ENCODE measurements at places on chromosomes 16 and 17. TPM values are rescaled to one million over a fixed set of nuclear protein-coding genes. Genes with fewer than 3 reads are reported as not detected.

GRCh38 chr17:76147211-76148014 is 6.4 kb upstream of the FOXJ1 start:
- no peaks in the 10 kb centered on the region for H3K4me1 ChIP-seq
- H3K36me3 ChIP-seq, result no peaks in the 10 kb centered on the region
- no peaks in the 10 kb centered on the region for H3K27me3 ChIP-seq
- H3K27ac ChIP-seq, result no peak overlapping the region

Gene NECAB2
- 0.94 TPM for total RNA-seq

Gene CHP2
- total RNA-seq, result not detected

- no peaks in the 10 kb centered on the region for H3K4me1 ChIP-seq
- H3K27ac ChIP-seq, result no peak overlapping the region
- peaks cover 64% of the 10 kb centered on the region for H3K36me3 ChIP-seq
- H3K27me3 ChIP-seq, result no peaks in the 10 kb centered on the region
- no peak for DNase-seq
Measured at GRCh38 chr16:22327446-22327775, 30.2 kb downstream of the POLR3E start.

Gene TEKT5
- not detected for total RNA-seq

GRCh38 chr16:57667526-57668262 is 412 bp upstream of the ADGRG3 start:
- H3K27me3 ChIP-seq, result no peaks in the 10 kb centered on the region
- DNase-seq, result peak; percentile 34
- H3K4me3 ChIP-seq, result no peak overlapping the region
- peaks cover 21% of the 10 kb centered on the region for H3K36me3 ChIP-seq
- no peaks in the 10 kb centered on the region for H3K4me1 ChIP-seq

GRCh38 chr17:42290577-42290976 is 2.3 kb downstream of the STAT5A start:
- no peaks in the 10 kb centered on the region for H3K36me3 ChIP-seq
- no peak overlapping the region for H3K4me3 ChIP-seq
- no peak overlapping the region for H3K27ac ChIP-seq
- DNase-seq, result no peak
- no peaks in the 10 kb centered on the region for H3K27me3 ChIP-seq

Gene ZDHHC1
- total RNA-seq, result 63.8 TPM

- no peak for DNase-seq
- no peaks in the 10 kb centered on the region for H3K27me3 ChIP-seq
- H3K4me3 ChIP-seq, result no peak overlapping the region
- peaks cover 10% of the 10 kb centered on the region for H3K4me1 ChIP-seq
Measured at GRCh38 chr17:63933598-63933997, 1.5 kb upstream of the CD79B start.

DNA sequence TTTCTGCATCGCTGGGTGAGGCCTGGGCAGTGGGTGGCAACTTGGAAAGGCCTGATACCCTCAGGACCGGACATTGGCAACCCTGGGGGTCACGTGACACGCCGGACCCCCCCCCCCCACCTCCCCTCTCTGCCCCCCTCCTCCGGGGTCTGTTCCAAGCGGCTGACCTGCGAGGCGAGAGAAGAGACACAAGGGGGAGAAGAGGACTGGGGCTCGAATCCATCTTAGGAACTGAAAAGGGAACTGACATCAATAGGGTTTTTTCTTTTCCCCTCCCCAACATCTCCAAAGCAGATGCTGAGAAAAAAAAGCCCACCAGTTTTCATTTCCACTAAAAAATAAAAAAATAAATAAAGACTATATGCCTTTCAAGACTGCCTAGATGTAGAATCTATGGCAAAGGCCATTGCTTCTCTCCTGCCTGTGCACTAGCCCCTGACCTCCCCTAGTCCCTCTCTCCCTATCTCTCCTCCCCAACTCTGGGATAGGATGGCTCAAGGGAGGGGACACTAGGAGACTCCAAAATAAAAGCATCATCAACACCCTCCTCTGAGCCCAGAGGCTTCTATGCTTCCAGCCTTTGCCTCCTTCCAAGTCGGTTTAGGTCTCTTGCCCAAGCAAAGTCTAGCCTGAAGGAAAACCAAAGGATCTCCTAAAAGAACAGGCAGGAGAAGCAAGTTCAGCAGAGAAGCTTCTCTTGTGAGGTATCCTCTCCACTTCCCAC is 7.7 kb upstream of the HOXB2 start:
- H3K4me3 ChIP-seq, result no peak overlapping the region
- H3K4me1 ChIP-seq, result no peaks in the 10 kb centered on the region
- no peaks in the 10 kb centered on the region for H3K36me3 ChIP-seq
- no peak for DNase-seq
- H3K27ac ChIP-seq, result peak overlapping the region; percentile 52
- peaks cover 64% of the 10 kb centered on the region for H3K27me3 ChIP-seq

Gene PTX4
- not detected for total RNA-seq

Data from thyroid gland (tissue), 4 donors.